ENCODE measurements at places on chromosomes 1 and 21.

GRCh38 chr1:51733793-51734522 is 117.1 kb downstream of the OSBPL9 start:
- no peak for DNase-seq

- no peak for DNase-seq
Measured at GRCh38 chr1:76989976-76990375, 122.7 kb downstream of the ST6GALNAC5 start.

DNA sequence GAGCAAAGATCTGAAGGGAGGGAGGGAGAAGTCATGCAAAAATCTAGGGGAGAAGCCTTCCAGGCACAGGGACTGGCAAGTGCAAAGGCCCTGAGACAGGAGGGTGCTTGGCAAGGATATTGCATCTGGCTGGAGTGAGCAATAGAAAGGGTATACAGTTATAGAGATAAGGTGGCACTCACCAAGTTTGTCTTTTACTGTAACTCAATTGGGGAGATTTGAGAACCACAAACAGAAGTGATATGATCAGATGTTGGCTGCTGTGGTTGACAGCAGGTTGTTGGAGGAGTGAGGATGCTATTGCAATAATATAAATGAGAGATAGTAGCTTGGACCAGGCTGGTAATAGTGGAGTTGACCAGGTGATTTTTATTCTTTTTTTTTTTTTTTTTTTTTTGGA is 25.6 kb downstream of the MCOLN3 start:
- no peak for DNase-seq

DNA sequence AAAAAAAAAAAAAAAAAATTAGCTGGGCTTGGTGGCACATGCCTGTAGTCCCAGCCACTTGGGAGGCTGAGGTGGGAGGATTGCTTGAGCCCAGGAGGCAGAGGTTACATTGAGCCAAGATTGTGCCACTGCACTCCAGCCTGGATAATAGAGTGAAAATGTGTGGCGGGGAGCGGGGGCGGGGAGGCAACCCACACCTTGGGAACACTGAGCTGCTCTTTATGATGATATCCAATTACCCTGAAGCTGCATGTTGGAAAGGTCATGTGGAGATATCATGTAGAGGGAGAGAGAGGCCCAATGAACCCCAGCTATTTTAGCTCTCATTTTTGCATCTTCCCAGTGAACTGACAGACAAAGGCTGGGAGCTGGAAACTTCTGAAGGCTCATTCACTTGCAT is 48.3 kb upstream of the ZNF648 start:
- no peak for DNase-seq

GRCh38 chr21:38436341-38436740 is 61.9 kb downstream of the ERG start:
- no peak for DNase-seq

GRCh38 chr1:203450479-203451149 is 25.0 kb upstream of the PRELP start:
- no peak for DNase-seq

GRCh38 chr1:235455823-235456222 is 48.4 kb downstream of the B3GALNT2 start:
- no peak for DNase-seq

GRCh38 chr1:113101588-113101987 is 28.6 kb downstream of the LRIG2 start:
- no peak for DNase-seq

DNA sequence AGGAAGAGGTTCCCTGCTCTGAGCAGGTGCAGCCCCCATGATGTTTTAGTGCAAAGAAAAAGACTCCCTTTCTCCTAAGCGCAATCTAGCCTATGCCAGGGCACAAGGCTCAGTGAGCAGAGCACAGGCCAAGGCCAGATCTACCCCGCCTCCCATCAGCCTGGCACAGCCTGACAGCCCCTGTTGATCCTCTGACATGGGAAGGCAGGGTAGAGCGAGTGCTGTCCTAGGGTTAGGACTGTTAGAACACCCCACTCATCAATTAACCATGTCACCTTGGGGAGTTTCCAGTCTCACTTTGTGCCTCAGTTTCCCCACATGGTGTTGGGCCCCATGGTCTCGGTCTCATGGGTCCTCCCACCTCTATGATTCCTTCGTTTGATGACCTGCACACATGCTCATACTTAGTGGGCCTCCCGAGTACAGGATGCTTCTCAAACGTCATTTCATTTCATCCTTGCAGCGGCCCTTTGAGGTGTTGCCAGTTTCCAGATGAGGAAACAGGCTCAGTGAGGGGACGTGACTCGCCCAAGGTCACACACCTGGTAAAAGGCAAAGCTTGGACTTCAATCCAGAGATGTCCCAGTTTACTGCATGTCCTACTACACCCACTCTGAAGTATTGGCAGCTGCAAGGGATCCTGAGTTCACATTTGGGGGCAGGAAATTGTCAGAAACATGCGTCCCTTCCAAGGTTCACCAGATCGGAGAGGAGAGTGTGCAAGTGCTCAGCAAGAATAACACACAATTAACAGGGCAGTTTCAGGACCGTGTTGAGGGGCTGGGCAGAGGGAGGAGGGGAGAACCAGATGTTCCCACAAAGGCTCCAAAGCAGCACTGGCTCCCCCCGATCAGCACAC is 213.3 kb downstream of the TRABD2B start:
- no peak for DNase-seq

GRCh38 chr1:36965275-36966159 is 68.8 kb downstream of the GRIK3 start:
- no peak for DNase-seq

DNA sequence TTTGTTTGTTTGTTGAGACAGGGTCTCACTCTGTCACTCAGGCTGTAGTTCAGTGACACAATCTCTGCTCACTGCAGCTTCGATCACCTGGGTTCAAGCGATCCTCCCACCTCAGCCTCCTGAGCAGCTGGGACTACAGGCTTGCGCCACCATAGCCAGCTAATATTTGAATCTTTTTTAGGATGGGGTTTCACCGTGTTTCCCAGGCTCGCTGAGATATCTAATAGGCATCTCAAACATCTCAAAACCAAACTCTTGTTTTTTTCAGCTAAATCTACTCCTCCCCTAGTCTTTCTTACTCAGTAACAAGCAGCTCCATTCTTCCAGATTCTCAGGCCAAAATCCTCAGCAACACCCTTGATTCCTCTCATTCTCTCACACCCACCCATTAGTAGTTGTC is 22.0 kb upstream of the SRRM1 start:
- no peak for DNase-seq

- no peak for DNase-seq
Measured at GRCh38 chr1:24705260-24706073, 39.8 kb upstream of the CLIC4 start.

DNA sequence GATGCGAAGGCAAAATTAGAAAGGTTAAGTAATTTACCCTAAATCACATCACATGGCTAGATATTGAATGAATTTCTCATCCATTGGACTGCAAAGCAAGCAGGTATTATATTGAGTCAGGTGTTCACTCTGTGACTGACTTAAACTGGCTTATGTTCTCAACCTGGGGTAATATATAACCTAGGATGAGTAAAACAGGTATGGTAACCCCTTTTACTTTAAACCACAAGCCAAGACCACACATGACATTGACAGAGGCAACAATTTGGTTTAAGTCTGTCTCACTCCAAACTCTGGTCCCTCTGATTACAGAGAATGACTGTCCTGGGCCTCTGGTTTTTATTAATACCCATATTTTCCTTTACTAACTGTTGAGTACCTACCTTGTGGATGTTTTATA is 33.3 kb downstream of the MAEL start:
- DNase-seq, result no peak

DNA sequence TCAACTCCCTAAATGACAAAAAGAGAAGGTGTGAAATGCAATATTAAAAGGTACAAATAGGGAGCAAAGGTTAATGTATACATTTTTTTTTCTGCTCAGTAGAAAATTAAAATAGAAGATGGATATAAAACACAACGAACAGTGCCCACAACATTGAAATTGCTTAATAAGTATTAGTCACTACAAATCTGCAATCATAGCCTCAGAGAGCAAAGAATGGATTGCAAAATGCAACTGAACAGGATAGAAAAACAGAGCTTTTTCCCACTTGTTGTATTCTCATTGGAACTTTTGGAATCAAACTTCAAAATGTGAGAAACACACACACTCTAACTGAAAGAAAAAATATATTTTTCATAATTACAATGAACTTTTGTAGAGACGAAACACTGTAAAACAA is 552.2 kb upstream of the NCAM2 start:
- no peak for DNase-seq

GRCh38 chr1:177067752-177068410 is 96.6 kb downstream of the ASTN1 start:
- no peak for DNase-seq

GRCh38 chr1:21637514-21637913 is 31.6 kb downstream of the RAP1GAP start:
- no peak for DNase-seq

GRCh38 chr1:66402194-66402593 is 131.8 kb upstream of the SGIP1 start:
- DNase-seq, result peak; percentile 42

- DNase-seq, result no peak
Measured at GRCh38 chr1:209215826-209216225, 367.7 kb upstream of the CAMK1G start.

DNA sequence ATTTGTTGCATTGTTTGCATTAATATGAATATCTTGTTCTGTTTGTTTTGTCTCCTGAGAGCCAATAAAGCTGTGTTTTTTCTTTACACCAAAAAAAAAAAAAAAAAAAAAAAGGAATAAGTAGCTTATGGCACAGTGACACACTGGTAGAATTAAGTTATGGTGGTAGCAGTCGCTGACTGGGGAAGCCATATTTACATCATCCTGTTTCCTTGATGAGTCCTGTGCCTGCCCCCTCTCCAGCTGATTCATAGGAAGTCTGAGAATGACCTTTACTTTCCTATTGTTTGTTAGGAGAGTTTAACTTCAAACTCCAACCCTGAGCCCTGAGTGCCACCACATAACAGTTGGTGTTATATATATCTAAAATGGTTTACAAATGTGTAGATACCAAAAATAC is 62.2 kb downstream of the OBSCN start:
- no peak for DNase-seq

DNA sequence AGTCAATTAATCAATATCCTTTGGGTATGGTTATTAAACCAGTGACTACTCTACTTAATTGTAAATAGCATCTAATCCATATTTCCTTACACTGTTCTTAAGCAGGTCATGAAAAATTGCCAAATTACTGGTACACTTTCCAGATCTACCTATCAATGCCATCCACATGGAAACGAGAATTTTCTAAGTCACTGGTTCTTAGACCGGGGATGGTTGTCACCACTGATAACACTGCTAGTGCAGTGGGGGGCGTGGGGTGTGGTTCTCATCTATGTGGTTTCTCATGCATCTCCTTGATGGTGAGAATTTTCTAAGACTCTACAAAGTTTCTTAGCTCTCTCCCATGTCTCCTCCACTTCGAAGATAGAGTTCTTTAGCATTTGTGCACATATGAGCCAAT is 63.7 kb upstream of the COG2 start:
- no peak for DNase-seq

GRCh38 chr21:36719614-36720013 is 20.7 kb downstream of the SIM2 start:
- no peak for DNase-seq

GRCh38 chr1:153845158-153845557 is 70.0 kb downstream of the SLC27A3 start:
- DNase-seq, result no peak

GRCh38 chr1:230971771-230972170 is 6.9 kb downstream of the TTC13 start:
- no peak for DNase-seq

- DNase-seq, result no peak
Measured at GRCh38 chr1:21264898-21265297, 25.4 kb downstream of the ECE1 start.

GRCh38 chr1:116003823-116004222 is 27.5 kb downstream of the SLC22A15 start:
- DNase-seq, result no peak

DNA sequence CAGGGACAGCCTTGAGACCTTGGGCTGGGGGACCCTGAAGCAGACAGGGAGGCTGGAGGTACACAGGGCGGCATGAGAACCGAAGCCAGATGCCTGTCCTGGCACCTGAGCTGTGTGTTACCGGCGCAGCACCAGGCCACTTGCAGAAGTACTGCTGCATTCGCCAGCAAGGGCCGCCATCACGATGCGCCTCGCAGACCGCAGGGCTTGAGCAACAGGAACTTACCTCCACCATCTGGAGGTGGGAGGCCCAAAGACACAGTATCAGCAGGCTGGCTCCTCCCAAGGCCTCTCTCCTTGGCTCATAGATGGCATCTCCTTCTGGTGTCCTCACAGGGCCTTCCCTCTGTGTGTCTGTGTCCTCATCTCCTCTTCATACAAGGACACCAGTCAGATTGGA is 90.1 kb downstream of the PRDM16 start:
- DNase-seq, result no peak

- no peak for DNase-seq
Measured at GRCh38 chr1:86470859-86471258, 2.1 kb downstream of the CLCA1 start.

DNA sequence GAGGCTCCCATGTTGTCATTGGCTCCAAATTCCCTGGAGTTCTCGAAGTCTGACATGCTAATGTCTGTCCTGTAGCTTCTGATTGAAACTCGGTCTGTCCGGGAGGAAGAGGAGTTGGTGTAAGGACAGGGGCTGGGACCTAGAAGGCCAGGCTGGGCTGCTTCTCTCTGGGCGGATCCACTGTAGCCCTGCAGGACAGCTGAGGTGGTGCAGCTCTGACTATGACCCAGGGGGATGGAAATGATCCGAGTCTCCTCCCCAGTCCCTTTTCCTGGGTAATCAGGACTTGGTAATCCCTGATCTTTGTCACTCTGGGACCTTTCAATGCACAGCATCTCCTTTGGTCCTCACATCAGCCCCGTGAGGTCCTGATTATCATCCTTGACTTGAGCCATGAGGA is 10.0 kb upstream of the FCMR start:
- DNase-seq, result no peak

GRCh38 chr1:198574325-198574724 is 33.8 kb upstream of the ATP6V1G3 start:
- DNase-seq, result no peak
